ENCODE measurements at places on chromosomes 7 and 10. TPM values are rescaled to one million over a fixed set of nuclear protein-coding genes. Genes with fewer than 3 reads are reported as not detected.
A peak's percentile ranks its signal among the peaks of the same experiment; 100 is the strongest.

The RNF148 gene
- not detected for total RNA-seq

The SPDYE11 gene
- total RNA-seq, result not detected

The MINPP1 gene
- 3.9 TPM for total RNA-seq

The PIP gene
- 0.56 TPM for total RNA-seq

The HMX2 gene
- not detected for total RNA-seq

The ZNF853 gene
- total RNA-seq, result 0.24 TPM

The SGMS1 gene
- total RNA-seq, result 20.8 TPM

The FAM25A gene
- 29.4 TPM for total RNA-seq

The HSPA12A gene
- total RNA-seq, result 3.9 TPM

The NKX1-2 gene
- 0.16 TPM for total RNA-seq

The PPP1R9A gene
- 0.36 TPM for total RNA-seq

The MEOX2 gene
- total RNA-seq, result 0.60 TPM

- no peak for ATAC-seq
Measured at GRCh38 chr7:20744954-20745446, 41.7 kb downstream of the SP8 start.

DNA sequence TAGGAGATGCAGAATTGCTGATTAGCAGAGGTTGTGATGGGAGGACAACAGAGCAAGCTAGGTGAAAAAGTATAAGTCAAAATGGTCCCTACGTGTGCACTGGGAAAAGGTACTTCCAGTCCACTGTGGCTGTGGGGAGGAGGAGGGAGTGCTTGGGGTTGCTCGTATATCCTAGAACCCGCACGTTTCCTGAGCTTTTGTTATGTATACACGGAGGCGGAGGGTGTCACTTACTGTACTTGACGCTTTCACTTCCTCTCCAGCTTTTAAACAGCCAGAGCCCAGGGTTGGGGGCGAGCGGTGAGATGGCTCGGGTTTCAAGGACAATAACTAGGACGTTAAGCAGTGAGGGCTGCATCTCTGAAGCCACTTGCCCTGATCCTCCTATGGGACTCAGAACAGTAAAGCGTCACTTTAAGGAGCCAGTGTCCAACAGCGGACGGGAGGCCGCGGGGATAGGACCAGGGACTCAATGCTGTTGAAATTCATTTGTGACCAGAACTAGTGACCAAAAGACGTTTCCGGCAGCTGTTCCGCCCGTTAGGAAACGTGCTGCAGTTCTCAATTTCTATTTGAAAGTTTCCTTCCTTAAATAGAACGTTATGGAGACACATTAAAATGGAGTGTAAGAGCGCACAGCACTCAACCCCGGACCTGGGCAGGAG, 985 bp upstream of the ETV1 start:
- peak; percentile 44 for ATAC-seq

DNA sequence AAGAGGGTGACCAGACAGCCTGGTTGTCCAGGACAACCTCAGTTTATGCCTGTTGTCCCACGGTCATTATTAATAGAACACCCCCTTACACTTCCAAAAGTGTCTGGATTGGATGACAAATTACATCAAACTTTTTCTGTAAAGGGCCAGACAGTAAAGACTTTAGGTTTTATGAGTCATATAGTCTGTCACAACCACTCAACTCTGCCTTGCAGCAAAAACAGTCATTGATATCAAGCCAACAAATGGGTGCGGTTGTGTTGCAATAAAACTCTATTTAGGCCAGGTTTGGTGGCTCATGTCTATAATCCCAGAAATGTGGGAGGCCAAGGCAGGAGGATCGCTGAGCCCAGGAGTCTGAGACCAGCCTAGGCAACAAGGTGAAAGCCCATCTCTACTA, 66.7 kb upstream of the ATP6V0A4 start:
- peak; percentile 92 for ATAC-seq

GRCh38 chr7:93851536-93851935, 39.0 kb downstream of the TFPI2 start:
- ATAC-seq, result no peak

DNA sequence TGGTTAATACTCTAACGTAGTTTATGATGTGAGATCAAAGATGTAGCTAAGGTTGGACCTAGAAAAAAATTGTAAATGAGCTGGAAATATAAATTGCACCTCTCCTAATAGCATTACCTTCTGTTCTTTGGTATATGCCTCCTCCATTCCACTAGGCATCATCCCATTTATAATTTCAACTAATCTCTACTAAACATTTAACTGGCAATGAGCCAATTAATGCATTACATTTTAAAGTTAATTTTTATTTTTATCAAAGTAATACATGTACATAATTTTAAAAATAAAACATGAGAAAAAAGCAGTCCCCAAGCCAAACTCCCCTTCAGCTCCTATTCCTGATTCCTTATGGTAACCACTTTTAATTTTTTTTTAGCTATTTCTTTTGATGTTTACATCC, 35.1 kb upstream of the SKAP2 start:
- ATAC-seq, result no peak

DNA sequence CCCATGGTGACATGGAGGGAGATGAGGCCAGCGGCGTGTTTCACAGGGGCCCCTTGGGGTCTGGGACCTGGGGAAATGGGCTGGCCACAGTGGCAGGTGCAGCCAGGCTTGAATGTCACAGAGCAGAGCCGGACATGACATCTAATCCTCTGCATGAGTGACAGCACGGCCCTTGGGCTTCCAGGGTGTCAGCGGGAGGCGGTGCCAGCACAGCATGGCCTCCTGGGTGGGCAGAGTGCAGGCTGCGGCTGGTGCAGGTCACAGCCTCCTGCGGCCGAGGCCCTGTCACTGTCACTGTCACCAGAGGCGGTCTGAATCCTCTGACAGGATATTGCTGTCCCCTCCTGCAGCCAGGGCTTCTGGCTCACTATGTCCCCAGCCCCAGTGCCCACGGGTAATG, 18.2 kb downstream of the BHLHA15 start:
- no peak for ATAC-seq

DNA sequence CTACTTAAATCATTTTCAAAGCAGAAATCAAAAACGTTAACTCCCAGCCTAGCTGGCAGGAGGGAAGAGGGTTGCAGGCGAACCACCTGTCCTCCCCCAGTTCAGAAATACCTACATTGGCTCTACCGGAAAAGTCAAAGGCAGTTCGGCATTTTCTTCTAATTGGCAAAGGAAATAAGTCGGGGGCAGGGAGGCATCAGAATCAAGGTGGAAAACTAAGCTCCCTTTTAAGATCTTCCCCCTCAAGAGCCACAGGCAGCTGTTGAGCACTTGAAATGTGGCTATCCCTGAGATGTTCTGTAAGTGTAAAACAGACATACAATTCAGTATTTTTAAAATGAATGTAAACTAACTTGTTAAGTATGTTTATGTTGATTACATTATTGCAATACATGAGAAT, 957 bp upstream of the ELMO1 start:
- ATAC-seq, result no peak

- ATAC-seq, result peak; percentile 81
Measured at GRCh38 chr7:102891693-102892261, 21.0 kb upstream of the LRRC17 start.

DNA sequence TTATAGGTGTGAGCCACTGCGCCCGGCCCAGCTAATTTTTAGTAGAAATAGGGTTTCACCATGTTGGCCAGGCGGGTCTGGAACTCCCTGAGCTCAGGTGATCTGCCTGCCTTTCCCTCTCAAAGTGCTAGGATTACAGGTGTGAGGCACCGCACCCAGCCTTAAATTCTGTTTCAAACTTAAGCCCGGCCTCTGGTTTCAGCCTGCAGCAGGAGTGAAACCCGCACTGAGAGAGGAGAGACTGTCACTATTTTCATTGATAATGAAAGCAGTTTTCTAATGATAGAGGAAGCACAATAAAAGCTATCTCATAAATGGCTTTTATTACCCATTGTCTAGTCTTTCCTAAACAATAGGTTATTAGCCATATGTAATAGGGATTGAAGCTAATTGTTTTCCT, 415.5 kb downstream of the GALNT17 start:
- no peak for ATAC-seq

- ATAC-seq, result no peak
Measured at GRCh38 chr10:112434988-112435619, 11.6 kb downstream of the ZDHHC6 start.

- ATAC-seq, result no peak
Measured at GRCh38 chr10:111974325-111974724, 209.2 kb downstream of the GPAM start.

GRCh38 chr10:47190301-47190700, 109.7 kb upstream of the GDF10 start:
- no peak for ATAC-seq

GRCh38 chr7:112211348-112211907, 4.9 kb downstream of the ZNF277 start:
- ATAC-seq, result no peak

- ATAC-seq, result no peak
Measured at GRCh38 chr10:43867667-43868565, 219.2 kb upstream of the ZNF32 start.

GRCh38 chr10:133095586-133095985, 7.9 kb downstream of the ADGRA1 start:
- ATAC-seq, result no peak

DNA sequence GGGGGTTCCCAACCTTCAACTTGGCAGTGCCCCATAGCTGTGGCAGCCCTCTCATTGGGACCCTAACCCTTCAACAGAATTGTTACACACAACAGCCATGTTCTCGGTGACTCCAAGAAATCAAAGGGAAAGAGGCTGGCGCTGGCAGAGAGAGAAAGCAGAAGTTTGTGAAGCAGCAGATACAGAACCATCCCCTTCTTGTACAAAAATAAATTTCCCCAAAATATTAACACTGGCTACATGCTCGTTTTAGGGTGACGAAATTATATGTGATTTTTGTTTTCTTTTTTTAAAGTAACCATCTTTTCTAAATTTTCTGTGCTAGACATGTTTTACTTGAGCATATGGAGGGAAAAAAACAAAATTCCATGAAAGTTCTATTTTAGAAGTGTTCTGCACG, 45.2 kb upstream of the SAMD8 start:
- no peak for ATAC-seq

DNA sequence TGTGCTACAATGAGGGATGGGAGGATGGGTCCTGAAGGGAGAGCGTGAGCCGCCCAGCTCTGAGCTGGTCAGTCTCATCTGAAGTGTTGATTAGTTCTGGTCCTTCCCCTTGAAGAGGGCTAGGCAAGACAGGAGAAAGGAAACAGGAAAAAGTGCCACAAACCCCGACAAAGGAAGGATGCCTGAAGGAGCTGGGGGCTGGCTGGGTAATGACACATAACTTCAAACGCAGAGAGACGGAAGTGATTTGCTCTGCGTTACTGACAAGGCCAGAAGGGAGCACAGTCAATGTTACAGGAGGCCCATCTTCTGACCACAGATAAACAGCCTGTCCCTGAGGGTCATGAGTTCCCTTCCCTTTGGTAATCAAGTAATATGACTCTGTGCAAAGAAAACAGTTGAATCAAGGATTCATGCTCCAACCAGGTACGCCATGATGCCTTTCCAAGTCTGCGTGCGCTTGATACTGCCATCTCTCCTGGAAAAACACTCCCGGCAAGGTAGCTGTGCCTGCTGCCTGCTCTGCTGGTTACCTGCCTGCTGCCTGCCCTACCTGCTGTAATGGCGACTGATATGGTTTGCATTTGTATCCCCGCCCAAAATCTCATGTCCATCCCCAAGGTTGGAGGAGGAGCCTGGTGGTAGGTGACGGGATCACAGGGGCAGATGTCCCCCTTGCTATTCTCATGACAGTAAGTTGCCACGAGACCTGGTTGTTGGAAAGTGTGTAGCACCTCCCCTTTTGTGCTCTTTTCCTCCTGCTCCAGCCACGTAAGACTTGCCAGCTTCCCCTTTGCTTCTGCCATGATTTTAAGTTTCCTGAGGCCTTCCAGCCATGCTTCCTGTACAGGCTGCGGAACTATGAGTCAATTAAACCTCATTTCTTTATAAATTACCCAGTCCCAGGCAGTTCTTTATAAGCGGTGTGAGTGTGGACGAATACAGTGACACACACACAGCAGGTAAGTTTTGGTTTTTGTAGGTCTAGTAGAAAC, 57.9 kb downstream of the GRB10 start:
- no peak for ATAC-seq

DNA sequence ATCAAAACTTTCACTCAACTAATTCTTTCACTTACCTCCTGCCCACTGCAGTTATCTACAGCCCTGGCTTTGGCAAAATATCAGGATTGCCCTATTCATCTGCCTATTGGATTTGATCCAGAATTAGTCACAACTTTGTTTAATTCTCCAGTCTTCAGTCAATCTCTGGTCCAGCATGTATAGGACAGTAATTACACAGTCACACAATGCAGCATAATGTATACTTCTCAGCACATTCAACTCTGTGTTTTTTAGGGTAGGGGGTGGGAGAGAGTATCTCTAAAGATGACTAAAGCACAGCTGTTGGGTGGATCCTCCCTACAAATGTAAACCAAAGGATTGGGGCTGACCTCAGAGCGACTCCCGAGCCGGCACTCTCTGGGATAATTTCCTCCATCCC, 17.7 kb upstream of the NRP1 start:
- ATAC-seq, result no peak

GRCh38 chr7:333393-333764, 43.4 kb downstream of the FOXL3 start:
- ATAC-seq, result peak; percentile 22

Data from esophagus mucosa (tissue), 1 donor.